CD4-positive, alpha-beta T cell treated with Interleukin-2 at 100 ng/mL for 4 hours (primary cell): ENCODE measurements at places on chromosomes 6 and 20.
A peak's percentile ranks its signal among the peaks of the same experiment; 100 is the strongest.

- no peak for DNase-seq
Observed at GRCh38 chr6:138446821-138447220, 42.8 kb downstream of the HEBP2 start.

- no peak for DNase-seq
Observed at GRCh38 chr20:54019585-54019984, 50.8 kb downstream of the BCAS1 start.

DNA sequence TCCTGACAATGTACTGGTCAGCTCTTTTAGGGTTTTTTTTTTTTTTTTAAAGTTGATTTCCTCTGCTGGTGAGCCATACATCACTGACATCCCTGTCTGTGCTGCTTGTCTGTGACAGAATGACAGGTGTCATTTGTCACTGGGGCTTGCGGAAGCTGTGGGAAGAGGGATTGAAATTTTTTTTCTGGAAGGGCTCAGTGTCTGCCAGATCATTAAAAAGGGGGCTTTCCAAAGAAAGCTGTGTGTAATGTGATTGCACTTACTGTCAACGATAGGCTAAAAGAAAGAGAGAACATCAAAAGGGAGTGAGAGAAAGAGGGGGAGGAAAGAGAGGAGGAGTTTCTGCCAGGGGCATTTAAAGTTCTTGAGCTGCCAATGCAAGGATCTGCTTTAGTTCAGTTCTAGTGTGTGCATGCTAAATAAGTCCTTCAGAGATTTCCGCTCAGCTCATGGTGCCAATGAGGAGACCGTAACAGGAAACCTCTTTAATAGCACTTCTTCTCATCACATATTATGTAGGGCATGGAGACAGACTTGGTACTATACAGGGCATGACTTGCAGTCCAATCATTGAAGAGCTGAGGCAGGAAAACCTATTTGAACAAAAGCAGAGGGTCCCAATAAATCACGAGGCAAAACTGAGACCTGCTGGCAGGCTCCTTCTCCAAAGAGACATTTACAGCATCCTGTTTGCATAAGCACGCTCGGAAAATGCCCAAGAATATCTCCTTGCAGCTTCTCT, 177.2 kb downstream of the TSHZ2 start:
- DNase-seq = no peak

DNA sequence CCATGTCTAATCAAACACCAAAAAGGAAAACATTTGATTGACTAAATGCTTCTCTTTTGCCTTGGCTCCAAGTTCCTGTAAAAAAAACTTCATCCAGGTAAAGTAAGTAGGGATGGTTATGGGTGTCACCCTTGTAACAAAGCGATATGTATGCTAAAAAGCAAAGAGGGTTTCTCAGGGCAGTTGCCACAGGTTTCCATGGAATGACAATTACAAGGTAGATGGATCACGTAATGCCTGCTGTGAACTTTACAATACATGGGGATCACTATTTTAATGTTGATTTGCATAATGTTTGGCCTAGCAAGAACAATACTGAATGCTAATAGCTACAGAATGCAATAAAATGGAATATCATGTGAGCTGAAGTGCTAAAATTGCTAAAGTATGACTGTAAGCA, 2.9 kb upstream of the BMP2 start:
- DNase-seq = no peak

DNA sequence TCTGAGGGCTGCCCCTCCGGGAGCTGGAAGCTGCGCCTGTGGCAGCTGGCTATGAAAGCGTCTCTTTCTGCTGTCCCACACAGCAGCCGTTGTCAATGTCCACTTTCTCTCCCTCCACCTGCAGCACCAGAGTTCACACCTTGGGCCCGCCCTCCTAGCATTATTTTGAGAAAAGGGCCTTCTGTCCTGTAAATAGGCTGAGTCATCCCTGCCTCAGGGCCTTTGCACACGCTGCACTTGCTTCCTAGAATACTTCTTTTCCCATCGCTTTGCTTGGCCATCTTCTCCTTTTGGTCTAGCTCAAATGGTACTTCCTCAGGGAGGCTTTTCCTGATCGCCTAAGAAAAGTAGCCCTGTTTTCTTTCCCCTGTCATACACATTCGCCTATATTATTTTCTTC, 69.3 kb upstream of the ZNFX1 start:
- DNase-seq = no peak

GRCh38 chr20:51004781-51005180, 18.1 kb downstream of the KCNG1 start:
- DNase-seq = no peak

GRCh38 chr20:9144643-9145042, 75.8 kb downstream of the PLCB4 start:
- DNase-seq = no peak

- DNase-seq = no peak
Observed at GRCh38 chr6:155349129-155349528, 34.8 kb upstream of the TFB1M start.

- no peak for DNase-seq
Observed at GRCh38 chr20:13299401-13299800, 78.3 kb downstream of the ISM1 start.

- peak; percentile 45 for DNase-seq
Observed at GRCh38 chr20:1555952-1556351, 1.6 kb downstream of the SIRPD start.

- DNase-seq = no peak
Observed at GRCh38 chr6:147053311-147053921, 150.8 kb upstream of the STXBP5 start.

DNA sequence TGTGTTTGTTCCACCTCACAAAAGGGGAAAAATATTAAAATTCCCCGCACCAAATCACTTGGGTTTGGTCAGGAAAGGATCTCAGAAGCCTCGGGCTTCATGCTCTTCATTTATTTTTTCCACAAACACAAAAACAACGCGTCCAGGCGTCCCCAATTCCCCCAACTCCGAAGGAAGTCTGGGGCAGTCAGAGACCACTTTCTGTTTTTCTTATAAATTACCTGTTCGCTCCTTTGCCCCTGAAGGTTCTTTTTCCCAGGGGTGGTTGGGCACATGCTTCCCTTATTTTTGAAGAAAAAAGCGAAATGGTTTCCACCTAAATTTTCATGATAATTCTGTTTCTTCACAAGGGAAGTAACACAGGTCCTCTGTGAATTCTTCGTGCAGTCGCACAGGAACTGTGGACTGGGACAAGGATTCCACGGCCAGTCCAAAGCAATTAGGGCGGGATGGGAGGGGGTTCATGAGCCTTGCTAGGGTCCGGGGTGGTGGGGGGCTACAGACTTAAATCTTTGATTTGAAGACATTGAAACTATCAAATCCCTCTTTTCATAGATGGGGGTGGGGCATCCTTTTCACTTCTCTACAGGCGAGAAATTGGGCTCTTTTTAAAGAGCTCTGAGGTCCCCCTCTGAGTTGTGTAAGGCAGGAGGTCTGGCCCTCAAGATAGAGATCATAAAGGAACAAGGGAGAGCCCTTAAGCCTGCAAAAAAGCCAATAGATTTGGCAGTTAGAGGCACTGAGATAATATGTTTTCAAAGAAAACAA, 30.5 kb upstream of the HFE start:
- peak; percentile 22 for DNase-seq

DNA sequence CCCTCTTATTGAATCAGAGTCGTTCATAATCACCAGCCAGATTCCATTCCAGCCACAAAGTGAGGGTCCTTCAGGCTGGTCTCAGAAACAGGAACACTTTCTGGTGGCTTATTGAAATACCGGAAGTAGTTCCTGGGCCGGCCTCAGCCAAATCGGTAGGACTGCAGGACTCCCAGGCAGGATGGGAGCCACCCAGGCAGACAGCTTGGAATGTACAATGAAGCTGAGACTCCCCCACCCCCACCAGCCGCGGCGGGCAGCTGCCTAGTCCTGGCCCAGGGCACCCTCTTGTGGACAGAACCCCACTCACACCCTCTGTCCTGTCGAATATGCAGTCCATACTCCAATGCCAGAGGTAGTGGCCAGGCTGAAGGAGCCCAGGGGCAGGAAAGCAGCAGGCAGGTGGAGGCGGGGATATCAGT, 43.8 kb downstream of the MDFI start:
- DNase-seq = peak; percentile 60

DNA sequence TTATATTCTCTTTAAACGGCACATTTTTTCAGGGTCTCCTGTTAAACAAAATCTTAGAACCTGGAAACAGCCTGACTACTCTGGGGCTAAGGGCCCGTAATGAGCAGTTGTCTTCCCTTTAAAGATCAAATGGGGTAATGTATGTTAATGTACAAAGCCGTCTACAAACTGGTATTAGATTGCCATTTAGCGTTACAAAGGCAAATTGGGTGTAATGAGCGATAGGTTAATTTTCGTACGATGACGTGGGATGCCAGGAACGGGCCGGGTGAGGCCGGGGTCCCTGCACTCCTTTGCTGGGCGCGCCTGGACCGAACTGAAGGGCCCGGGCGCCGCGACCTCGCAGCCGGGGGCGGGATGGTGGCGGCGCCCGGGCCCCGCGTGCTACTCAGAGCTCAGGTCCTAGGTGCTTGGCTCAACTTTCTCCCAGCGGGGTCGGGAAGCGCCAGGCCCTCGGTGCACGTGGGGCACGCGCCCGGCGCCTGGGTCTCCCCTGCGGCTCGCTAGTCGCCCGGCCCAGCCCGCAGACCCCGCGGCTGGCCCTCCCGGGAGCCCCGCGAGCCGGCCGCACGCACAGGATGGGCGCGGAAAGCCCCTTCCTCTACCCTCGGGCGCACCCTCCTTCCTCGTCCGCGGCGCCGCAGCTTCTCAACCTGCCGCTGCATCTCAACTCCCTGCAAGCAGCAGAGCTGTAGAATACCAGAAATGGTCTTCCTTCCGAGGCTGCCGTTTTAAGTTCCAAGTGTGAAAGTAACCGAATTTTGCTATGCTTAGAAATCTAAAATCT, 5.9 kb downstream of the NKX2-4 start:
- DNase-seq = no peak

DNA sequence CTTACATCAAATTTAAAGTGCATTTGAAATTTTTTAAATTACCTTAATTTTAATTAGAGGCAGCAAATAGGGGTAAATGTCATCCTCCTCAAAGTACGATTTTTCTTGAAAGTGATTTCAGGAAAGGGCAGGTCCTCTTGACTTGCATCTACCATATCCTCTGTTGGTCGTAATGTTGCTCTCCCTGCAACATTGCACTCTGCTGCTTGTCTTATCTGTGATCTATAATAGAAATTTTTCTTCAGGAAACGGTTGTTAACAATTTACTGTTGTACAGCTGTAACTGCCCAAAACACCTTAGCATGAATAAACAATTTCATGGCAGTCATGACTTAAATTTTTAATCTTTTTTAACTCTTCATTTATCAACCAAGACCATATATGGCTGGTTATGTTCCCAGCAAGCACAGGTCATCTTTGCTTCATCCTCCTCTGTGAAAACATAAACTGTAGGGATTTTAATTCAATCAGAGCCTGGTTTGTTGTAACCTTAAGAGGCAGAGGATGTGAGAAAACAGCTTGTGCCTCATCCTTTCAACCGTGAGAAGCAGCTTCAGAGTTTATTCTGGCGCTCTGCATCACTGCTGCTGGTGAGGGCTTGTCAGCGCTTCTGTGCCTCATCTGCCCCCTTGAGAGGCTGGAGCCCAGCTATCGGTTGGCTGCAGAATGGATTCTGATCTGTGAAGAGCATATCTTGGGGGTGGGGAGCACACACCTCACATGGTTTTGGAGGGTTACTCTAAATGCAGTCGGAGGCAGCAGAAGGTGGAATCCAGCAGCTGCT, 56.0 kb downstream of the CTNNBL1 start:
- DNase-seq = no peak

DNA sequence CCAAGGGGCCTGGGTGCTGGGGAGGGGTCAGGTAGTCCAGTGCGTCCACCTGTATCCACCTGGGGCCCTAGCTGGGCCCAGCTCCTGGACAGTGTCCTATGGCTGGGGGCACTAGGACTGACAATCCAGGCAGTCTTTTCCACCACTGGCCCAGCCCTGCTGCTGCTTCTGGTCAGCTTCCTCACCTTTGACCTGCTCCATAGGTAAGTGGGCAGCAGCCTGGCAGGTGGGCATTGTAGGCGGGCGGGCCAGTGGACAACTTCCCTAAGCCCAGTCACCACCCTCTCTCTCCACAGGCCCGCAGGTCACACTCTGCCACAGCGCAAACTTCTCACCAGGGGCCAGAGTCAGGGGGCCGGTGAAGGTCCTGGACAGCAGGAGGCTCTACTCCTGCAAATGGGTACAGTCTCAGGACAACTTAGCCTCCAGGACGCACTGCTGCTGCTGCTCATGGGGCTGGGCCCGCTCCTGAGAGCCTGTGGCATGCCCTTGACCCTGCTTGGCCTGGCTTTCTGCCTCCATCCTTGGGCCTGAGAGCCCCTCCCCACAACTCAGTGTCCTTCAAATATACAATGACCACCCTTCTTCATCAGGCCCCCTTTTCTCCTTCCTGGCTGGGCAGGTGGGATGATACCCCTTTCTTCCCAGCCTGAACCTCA, 584 bp downstream of the C20orf141 start:
- no peak for DNase-seq

DNA sequence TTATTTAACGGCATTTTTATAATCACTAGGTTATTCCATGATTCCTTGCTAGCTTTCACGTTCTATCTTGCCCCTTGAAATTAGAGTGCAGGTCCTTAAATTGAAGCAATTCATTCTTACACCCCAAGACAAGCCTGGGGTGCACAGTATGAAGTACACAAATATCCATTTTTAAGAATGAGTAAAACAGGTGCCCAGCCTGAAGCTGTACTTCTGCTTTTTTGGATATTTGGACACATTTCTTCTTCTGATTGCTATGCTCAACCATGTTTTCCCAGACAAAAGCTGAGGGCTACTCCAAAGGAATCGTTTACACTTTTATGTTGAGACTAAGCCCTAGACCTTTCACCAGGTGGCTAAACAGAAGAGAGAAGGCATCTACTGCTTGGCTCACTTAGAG, 7.9 kb upstream of the TAGAP start:
- DNase-seq = no peak

DNA sequence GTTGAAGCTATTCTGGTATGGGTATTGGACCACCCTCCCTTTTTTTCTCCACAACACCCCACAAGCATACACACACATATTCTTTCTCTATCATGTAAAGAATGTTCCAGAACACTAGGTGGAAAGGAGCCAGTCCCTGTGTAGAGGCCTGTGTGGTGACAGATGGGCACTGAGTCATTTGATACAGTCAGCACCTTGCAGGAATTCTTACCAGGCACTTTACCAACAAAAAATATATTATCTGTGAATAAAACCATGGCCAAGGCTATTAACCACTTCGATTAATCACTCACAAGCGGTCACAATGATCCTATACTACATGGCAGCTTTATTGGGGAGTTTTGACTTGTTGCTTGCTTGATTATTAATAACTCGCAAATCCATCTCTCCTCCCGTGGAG, 149.5 kb downstream of the BFSP1 start:
- DNase-seq = no peak

DNA sequence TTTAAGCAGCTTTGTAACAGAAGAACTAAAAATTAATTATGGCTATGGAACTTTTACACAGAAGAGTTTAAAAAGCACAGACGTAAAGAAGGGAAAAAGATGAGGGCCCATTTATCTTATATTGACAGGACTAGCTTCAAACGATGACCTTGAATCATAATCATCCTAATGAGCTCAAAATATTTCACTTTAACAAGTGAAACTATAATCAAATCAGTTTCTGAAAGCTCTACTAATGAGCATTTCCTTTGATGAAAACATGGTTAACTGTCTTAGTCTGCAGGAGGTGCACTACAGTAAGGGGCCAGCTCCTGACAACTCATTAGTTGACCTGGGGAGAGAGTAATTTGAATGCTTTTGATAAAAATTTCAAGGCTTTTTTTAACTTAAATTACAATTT, 228.0 kb upstream of the DEFB112 start:
- no peak for DNase-seq

- DNase-seq = peak; percentile 53
Observed at GRCh38 chr6:45922728-45923351, 92.8 kb downstream of the CLIC5 start.

GRCh38 chr6:16671302-16672289, 89.7 kb downstream of the ATXN1 start:
- no peak for DNase-seq

- DNase-seq = peak; percentile 20
Observed at GRCh38 chr6:40788661-40789655, 201.8 kb upstream of the LRFN2 start.
